ENCODE measurements at places on chromosomes 12 and 14.

GRCh38 chr12:14473707-14474287 lies 93.9 kb downstream of the PLBD1 start:
- no peak for DNase-seq

GRCh38 chr14:78341827-78342389 lies 171.7 kb downstream of the NRXN3 start:
- DNase-seq: no peak

DNA sequence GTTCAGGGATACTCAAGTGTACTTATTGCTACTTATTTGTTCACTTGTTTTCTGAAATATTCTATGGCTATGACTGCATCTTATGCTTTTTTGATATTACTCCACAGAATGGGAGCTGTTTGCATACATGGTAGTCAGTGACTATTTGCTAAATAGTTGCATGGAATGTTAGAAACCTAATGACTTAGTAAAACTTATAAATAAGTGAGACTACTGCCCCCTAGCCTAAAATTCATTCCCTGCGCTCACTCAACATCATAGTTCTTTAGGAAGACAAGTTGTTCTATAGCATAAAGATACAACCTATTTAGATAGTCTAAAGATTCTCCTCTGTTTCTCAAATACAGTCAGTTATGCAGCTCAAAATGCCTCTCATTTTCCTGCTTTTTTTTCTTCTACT lies 305.5 kb downstream of the CEP128 start:
- DNase-seq: no peak

DNA sequence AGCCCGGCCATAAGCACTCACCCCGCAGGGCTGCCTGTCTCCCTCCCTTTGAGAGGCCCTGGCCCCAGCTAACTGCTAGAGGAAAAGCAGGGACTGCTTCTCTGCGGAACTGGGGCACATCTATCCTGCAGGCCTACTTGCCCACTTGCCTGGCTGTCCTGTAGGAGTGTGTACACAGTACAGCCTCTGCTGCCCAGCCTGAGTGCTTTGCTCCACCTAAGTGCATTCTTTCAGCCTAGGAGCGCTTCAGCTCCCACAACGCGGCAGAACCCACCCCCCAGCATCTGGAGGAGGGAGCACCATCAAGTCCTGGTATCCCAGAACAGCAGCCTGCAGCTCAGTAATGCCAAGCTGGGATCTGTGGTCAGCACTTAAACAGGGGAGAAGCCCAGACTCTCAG lies 79.9 kb upstream of the CD163 start:
- DNase-seq: no peak

- DNase-seq: no peak
Measured at GRCh38 chr12:130547480-130548155, 168.5 kb downstream of the RIMBP2 start.

- no peak for DNase-seq
Measured at GRCh38 chr14:98234208-98234607, 1037.8 kb downstream of the BCL11B start.

DNA sequence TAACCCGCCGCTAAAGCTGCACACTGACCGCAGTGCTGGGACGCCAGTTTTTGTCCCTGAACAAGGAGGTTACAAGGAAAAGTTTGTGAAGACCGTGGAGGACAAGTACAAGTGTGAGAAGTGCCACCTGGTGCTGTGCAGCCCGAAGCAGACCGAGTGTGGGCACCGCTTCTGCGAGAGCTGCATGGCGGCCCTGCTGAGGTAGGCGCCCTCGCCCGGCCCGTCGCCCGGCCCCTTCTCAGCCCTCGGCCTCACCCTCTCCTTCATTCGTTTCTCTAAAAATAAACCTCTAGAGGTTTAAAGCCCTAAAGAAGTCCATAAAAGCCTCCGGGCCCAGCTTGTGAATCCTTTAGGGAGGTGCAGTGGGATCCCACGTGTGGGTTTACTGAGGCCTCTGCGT lies 52.2 kb upstream of the AMN start:
- DNase-seq: no peak
